ENCODE measurements at places on chromosomes 6 and 20.

DNA sequence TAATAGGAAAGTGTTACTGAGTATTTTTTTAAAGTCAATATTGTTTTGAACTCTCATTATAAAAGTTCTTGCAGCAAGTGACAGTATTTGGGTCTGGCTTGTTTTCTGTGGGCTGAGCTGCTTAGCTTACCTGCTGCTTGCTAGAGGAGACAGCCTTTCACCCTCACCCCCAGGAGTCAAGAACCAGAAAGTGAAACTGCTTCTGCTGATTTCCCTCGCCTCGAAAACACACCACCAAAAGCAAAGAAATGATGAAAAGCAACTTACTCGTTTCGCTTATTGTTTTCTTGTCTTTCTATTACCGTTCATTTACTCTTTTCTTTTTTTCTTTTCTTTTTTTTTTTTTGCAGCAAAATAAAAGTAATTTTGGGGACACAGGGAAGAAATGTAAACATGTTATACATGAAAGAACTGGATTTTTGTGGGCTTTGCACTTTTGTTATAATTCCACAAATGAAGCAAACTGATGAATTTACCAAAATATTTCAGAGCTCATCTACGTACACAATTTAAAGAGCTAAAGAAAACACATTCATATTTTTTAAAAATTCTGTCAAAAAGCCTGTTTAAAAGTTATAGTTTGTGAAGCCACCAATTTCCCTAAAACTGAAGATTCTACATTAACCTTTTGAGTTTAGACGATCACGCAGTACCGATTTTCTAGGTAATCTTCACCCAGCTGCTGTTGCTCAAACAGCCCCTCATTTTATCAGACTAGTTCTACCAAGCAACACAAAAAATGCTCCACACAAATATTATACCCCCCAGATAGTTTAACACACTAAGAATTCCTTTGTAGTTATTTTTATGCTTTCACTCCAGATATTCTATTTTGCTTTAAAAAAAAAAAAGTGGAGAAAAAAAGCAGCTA, 1.7 kb downstream of the SCML4 start:
- peak; percentile 61 for DNase-seq

DNA sequence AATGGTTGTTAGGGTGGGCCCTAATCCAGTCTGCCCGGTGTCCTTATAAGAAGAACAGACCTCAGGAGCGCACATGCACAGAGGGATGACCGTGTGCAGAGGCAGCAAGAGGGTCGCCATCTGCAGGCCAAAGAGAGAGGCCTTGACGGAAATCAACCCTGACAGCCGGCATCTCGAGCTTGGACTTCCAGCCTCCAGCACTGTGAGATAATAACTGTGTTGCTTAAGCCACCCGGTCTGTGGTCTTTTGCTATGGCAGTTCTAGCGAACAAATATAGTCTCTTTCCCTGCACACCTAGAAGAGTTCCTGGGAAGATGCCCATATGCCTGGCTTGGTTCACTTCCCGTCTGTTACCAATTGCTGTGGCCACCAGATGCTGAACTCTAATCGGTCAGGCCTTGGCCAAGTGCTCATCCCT, 35.3 kb upstream of the PTGIS start:
- no peak for DNase-seq

GRCh38 chr6:131117878-131118277, 17.4 kb upstream of the AKAP7 start:
- DNase-seq = no peak

DNA sequence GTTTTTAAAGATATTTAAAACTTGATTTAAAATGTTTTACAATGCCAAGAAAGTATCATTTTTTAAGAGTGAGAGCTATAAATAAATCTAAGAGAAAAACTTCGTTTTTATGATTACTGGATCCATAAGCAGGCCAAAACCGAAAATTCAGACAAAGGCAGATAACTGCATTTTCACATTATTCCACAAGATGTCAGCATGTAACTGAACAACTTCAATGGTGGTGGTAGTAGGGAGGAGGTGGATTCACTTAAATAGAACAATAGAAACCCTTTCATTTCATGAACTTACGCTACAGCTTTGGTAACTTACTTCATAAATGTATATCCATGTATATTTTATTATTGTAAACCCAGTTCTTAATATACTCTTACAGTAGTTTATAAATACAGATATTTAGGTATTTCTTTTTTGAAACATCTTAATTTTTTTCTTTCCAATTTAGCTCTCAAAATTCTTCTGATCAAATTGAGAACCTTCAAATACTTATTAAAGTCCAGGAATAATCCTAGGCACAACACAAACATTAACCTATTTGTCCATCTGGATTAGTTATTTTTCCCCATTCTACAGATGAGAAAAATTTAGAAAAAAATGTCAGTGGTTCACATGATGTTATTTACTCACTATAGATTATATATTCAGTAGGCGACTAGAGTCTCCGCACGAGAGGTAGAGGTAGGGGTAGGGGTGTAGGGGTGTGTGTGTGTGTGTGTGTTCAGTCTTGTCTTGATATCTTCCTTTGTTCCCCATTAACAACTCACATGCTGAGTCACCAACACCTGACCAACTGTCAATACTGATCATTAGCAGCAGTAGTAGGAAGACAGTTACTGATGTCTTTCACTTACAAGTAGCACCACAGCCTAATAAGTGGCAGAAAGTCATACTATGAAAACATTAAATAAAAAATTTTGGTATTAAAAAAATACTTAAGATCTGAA, 111.5 kb downstream of the ARHGAP18 start:
- DNase-seq = no peak

DNA sequence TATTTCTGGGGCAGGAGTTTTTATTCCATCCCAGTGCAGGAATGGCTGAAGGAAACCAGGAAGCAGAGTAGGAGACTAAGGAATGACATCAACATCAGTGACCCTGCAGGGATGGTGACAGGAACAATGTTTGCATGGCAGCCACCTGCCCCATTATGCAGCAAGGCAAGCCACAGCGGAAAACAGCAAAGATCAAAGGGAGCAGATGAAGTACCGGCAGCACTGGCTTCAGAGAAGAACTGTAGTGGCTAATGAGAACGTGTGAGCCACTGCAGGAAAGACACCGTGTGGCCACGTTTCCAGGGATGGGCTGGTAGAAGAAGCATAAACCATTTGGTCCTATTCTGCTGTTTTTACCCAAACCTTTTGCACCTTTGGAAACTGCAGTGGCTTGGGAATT, 52.9 kb upstream of the TAB2 start:
- peak; percentile 27 for DNase-seq

- no peak for DNase-seq
These were observed 52.5 kb downstream of the RPS12 start for GRCh38 chr6:132866762-132867449.

GRCh38 chr6:134310817-134311216, 7.1 kb downstream of the SGK1 start:
- no peak for DNase-seq

DNA sequence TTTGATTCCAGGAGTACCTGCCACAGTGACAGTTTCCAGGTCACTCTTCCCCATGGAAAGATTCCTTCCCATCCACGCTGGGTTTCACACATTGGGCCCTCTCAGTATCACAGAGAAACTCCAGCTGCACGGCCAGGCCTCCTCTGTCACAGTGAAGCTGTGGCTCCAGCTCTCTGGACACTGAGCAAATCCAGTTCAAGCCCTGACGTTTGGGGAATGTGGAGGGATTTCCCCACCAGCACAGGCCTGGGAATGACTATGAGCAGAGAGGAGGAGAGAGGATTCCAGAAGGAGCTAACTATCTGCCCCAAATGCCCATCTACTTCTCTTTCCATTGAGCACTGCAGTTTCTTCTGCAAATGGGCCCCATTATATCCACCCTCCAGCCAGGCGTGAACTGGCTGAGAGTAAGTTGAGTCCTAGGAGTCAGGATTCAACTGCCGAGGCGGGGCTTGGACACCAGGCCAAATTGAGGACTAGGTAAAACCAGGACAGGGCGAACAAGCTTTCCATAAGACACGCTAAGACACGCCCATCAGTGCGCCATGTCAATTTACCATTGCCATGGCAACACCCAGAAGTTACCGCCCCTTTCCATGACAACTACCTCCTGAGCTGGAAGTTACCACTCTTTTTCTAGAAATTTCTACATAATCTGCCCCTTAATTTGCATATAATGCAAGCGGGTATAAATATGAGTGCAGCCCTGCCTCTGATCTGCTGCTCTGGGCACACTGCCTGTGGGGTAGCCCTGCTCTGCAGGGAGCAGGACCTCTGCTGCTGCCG, 9.2 kb upstream of the BNIP5 start:
- DNase-seq = no peak

DNA sequence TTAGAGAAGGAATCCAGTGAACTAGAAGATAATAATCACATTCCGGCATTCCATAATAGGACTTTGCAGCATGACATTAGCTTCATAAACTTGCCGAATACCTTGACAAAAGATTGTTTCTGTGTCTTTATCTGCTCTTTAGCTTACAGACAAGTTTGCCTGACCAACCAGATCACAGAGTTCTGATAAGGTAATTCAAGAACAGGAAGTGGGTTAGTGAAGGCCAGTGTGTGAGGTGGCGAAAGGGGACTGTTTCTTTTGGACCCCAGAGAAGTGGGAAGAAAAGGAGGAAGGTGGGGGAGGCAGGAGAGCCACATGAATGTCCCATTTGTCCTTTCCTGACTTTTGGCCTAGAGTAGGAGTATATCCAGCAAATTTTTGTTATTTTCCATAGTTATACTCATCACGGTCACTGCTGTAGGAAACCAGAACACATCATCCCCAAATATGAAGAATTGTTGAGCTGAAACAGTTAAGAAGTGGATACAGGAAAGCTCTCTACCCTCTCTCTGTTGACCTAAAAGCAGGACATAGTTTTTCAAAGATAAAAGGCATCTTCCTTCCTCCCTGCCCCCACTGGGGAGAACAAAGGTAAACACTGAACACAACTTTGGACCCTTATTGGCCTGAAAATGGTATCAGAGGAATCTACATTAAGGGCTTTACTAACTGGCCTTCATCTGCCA, 72.4 kb upstream of the TNFAIP3 start:
- no peak for DNase-seq

- peak; percentile 75 for DNase-seq
These were observed 70.6 kb downstream of the SGK1 start for GRCh38 chr6:134247231-134247833.

DNA sequence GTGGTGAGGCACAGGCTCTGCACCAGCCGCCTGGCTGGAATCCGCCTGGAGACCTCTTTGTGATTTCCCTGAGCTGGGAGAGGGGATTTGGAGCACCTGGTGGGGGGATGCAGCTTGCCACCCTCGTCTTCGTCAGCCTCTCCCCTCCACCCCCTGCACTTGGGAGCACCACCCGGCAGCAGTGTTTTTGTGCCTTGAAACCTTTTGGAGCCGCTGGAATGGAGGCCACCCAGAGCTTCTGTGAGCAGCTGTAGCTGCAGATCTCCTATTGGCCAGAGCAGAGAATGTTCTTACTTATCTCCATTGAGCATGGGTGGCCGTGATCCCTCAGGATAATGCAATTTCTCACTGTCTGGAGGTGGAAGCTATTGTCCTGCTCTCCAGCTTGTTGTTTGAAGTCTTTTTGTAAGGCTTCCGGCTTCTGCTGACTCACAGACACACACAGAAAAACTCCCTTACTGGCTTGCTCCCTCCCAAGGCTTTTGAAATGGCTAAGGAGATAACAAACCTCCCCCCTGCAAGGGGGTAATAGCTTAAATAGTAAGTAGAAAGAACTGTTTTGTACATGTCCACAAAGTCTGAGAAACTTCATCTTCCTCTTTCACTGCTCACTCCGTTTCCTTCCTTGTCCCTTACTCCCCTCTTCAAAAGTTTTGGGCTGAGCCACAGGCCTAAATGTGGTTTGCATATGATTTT, 271.2 kb downstream of the PRL start:
- DNase-seq = no peak

DNA sequence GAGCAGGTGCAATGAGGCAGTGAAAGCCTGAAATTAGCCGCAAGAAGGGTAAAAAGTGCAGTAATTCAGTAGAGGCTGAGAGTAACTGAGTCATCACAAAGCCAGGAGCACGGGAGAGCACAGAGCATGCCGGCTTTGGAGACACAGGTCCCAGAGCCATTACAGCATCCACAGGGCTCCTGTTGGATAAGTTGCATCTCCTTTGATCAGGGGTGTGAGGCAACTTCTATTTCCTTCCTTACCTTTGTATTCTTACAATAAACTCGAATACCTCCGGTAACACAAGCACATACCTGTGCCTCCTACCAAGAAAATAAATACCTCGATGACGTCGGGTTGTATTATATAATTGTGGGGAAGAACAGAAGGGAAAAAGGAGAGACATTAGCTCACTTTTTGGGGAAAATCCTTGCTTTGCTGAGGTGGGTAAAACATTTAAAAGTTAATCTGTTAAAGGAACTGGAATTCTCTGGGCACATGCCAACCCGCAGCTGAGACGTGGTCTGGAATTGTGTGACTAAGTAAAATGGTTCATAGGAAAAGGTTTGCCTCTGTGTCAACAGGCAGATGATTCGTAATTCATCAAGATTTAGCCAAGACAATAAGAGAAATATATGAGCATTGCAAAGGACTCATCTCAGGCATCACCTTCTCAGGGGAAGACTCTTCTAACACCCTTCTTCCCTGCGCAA, 360.7 kb upstream of the ZFP64 start:
- DNase-seq = no peak

DNA sequence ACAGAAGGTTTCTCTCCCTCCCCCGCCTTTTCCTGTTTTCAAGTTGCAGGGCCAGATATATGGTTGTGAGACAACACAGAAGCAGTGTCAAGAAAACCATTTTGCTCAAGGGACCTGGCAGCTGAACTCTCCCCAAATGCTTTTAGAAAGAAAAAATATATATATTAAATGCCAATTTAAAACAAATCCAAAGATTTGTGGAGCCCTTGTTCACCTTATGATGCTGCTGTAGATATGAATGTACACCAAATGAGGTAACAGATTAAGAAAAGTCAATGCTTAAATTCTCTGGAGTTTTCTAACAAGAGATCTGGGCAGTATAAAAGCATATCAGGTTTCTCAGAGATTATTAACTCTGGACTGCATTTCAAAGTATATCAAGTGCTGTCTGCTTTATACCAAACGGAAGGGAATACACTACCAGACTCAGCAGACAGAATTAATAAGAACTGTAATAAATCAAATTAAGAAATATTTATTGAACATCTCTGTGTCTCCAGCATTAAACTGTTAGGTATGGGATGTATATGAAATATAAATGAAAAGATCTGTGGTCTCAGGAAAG, 357.5 kb downstream of the HDGFL1 start:
- no peak for DNase-seq

DNA sequence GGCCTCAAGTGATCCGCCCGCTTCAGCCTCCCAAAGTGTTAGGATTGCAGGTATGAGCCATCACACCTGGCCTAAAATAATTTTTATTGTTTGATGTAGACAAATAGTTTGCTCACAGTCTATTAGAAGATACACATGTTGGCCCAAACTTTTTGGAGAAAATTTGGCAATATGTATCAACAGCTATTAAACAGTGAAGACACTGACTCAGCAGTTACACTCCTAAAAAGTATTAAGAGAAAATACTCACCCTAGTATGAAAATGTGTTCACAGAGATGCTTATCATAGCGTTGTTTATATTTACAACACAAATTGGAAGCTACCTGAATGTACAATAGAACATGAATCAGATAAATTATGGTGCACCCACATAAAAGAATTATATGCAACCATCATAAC, 173.1 kb downstream of the WDR27 start:
- DNase-seq = no peak
